ENCODE measurements at places on chromosomes 1 and 21.
A peak's percentile ranks its signal among the peaks of the same experiment; 100 is the strongest.

DNA sequence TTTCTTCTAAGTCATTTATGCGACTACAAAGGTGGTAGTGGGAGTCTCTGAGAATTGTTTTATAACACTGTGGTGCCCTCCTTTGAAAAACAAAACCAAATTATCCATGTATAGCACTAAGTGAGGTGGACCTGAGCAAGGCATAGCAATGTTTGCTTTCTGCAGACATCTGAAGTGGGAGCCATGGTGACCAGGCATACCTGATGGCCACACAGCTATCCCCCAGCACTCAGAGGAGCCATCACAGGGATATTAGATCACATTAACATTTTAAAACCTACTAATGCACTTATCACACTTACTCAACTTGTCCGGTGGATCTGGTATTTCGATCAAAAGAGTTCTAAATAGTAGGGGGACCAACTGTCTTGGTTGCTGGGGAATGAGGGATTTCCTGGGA, 24.8 kb upstream of the AVPR1B start:
- no peak for DNase-seq

GRCh38 chr1:54885807-54886723, 930 bp downstream of the DHCR24 start:
- peak; percentile 4 for DNase-seq

DNA sequence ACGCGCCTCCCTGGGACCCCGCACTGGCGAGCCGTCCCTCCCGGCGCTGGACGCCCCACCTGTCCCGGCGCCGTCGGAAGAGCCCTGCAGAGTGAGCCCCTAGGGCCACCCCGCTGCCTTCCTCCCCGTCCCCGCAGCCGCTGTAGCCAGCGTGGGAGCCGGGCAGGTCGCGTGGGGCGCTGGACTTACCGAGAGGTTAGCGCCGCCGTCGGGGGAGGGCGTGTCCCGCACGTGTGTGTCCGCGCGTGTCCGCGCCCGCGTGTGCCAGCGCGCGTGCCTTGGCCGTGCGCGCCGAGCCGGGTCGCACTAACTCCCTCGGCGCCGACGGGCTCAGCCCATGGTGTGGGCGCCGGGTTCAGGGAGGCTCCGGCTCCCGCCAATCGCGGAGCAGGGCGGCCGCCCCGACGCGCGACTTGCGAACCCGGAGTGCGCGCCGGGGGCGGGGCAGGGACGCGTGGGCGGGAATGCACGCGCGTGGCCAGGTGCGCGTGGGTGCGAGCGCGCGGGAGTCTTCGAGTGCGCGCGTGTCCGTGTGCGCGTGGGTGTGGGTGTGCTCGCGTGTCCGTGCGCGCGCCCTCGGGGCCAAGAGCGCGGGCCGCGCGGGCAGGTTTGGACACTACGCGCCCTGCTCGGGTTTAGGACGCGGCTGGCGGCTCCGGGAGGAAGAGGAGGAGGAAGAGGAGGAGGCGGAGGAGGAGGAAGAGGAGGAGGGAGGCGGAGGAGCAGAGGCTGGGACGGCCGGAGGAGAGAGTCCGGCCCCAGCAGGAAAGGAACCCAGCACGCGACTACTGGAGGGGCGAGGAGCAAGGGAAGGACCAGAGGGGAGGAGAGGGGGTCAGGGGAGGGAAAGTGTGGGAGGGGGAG, 145.2 kb upstream of the ETS2 start:
- DNase-seq: peak; percentile 32

DNA sequence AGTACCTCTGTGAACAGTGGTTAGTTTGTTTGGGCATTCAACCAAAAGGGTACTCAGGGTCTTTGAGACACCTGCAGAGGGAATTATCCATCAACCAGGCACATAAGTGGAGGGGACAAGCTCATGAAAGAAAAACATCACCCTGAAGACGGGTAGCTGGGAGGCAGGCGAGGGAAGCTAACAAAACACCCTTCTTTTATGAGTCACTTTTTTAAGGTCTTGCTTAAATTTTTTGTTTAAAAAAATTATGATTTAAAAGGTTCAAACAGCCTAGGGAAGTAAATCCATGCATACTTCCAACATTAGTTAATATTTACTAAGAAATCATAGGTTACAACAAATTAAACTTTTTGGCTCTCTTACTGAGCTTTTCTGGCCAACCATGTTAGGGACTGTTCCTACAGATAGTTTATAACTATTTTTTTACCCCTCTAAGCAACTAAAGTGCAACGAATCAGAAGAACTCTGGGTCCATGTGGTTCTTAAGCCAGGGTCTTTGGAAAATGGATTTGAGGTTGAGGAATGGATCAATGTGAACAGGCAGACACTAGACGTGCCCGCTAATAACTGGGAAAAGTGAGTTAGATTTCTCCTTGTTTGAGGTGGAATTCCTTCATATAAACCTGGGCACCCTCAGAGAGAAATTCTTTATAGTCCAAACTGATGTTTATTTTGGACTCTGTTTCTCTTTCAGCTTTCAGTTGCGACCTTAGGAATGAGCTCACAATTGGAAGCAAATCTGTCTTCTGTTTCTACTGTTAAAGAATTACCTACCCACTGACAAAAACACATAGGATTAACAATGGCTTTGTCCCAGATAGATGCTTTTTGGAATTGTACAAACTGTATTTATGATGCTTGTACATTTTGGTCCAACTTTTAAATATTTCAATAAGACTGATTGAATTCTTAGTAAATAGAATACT, 123.0 kb downstream of the LYPLAL1 start:
- DNase-seq: no peak

DNA sequence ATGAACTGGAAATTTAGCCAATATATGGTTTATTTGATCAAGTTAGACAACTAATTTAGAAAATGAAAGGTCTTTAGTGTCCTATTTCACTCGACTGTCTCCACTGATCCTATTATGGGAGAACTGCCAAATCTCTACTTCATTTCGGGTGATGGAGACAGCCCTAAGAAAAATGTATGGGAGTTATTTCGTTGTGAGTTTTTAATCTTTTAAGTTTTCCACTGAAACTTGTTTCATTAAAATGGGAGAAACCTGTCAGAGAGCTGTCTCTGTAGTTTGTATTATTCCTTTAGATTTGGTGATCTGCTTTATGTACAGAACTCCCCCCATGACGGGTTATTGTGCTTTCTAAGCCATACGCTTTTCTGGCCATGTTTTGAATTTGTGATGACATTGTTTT, 899.7 kb downstream of the ADGRL2 start:
- DNase-seq: no peak

DNA sequence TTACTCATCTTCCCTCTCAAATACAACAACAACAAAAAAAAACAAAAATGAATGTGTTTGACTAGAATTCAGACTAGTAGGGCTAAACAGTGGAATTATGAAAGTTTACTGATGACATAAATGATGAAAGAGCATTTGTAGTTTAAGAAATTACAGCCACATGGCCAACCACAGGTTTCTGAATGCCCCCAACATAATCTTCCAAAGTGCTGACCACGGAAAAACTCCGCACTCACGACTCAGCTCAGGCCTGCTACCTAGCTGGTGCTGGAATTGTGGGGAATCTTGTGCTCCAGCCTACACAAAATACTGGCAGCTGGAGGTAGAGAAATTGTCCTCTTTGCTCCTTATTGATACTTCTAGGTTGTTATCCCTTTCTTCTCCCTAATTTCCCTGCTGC, 23.6 kb upstream of the TBX15 start:
- DNase-seq: no peak

DNA sequence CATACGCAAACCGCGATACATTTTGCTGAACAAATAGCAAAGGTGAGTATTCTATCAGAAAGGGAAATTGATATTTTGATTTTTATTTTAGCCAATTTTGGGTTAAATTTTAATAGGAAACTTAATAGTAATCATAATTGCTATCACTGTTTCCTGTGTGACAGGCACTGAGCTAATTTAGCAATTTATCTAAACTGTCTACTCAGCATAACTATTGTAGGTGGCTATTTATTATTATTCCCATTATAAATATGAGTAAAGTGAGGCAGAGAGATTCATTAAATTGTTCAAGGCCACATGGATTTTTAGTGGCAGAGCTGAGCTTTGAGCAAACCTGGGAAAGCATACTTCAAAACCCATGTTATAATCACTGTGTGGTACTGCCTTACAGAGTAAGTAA, 21.1 kb downstream of the RTCA start:
- no peak for DNase-seq

Measured in stimulated activated CD4-positive, alpha-beta T cell treated with anti-CD3 and anti-CD28 coated beads, Interleukin-15, amount 100 ng/mL, for 24 hours (primary cell).